ENCODE measurements at places on chromosomes 6 and 20.

GRCh38 chr6:44480097-44480541 lies 92.6 kb downstream of the CDC5L start:
- DNase-seq = no peak

- DNase-seq = no peak
These were observed 246.2 kb downstream of the HACE1 start for GRCh38 chr6:104613416-104614001.

DNA sequence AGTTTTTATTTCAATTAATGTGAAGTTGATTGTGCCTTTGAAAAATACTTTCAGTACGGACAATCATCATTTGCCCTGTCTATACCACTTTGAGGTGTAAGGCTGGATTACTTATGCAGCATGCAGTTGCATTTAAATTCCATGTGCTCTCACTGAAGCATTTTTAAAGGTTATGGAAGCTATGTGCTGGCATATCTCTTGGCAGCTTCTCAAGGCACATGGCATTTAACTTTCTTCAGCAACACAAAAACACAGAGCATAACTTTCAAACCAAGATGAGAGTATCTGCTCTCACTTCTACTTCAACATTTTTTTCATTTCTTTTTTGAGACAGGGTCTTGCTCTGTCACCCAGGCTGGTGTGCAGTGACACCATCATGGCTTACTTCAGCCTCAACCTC lies 360.6 kb upstream of the RUNX2 start:
- no peak for DNase-seq

- no peak for DNase-seq
These were observed 84.5 kb upstream of the MCHR2 start for GRCh38 chr6:100078509-100078908.

DNA sequence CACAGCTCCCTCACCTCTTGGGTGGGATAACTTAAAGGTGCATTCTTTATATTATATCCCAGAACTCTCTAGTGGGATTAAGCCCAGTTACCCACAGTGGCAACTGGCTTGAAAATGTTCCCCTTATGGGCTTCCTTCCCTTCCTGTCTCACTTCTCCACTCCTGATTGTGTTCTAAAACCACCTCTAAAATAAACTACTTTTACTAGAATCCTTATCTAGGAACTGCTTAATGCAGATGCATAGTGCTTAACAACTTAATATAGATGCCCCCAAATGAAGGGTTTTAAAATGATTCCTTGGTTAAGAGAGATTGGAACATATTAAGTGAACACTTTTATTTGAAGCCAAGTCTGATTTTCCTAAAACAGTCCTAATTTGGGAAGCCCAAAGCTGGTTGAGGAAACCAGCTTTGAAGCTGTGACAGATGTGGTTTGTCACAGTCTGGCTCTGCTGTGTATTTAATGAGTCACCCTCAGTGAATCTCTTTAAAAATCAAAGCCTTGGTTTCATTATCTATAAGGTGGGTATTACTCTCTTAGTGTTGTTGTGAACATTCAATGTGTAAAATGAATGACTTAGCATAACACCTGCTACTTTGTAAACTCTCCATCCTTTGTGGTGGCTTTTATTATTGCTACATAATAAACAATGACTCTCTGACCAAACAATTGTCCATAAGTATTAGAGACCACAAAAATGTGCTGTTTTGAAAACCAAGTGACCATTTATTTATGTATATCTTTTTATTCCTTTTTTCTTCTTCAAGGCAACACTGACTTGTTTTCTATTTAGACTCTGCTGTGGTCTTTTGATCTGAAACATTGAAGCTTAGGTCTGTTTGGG lies 24.4 kb downstream of the PLCB1 start:
- peak; percentile 53 for DNase-seq

DNA sequence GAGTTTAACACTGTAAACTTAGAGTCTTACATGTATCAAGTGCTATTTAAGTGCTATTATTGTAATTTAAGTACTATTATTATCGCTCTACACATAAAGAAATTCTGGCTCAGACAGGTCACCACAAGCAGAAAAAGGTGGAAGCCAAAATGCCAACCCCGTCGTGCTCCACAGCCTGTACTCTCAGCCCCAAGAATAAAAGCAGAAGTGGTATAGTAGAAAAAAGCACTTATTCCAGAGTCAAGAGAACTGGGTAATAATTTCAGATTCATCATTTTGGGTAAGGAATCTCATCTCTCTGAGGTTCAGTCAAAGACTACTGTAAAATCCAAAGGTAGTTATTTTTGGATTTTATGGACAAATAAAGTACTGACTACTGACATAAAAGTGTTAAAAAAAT lies 943 bp downstream of the ZUP1 start:
- no peak for DNase-seq

DNA sequence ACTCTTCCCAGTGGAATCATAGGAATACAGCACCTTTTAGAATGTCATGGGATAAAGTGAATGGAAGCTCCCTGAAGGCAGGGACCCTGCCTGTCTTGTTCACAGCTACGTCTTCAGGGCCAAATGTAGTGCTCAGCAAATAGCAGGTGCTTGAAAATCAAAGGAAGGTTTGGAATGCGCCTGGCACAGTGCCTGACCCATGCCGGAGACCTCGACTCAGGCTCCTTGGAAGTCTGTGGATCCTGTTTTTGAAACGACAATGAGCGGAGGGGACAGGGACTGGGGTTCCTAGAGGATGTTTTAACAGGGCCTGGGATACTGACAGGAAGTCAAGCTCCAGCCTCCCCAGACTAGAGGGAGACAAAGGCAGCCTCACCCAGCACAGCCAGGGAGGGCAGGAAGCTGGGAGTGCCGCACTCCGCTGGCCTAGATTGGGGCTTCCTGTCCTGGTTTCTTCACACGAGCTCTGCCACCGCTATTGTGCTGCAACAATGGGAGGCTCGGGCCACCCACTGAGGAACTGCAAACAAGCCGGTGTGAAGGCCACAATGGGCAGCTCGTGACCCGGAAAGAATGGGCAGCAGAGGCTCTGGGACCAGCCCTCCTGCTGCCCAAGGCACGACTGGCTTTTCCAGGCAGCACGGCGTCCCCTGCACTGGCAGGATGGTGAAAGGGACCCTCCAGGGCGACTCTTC lies 76.7 kb downstream of the PREX1 start:
- DNase-seq = peak; percentile 48

- no peak for DNase-seq
These were observed 27.1 kb downstream of the BANF2 start for GRCh38 chr20:17726902-17727301.

DNA sequence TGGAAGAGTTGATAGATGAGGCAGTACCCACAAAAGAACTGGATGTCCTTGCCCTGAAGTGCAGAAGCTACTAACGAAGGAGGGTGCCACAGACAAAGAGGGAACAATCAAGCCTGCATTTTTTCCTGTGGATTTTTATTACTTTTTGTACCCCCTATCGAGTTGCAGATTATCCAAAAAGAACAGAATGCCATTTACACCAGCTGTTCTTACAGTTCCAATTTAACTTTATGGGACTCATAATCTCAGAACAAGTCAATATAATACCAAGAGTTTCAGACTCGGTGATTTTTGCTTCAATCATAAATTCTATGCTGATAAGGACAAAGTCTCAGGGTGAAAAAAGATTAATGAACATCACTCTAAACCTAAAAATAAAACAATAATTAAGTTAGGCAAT lies 4.0 kb upstream of the CNKSR3 start:
- DNase-seq = no peak

DNA sequence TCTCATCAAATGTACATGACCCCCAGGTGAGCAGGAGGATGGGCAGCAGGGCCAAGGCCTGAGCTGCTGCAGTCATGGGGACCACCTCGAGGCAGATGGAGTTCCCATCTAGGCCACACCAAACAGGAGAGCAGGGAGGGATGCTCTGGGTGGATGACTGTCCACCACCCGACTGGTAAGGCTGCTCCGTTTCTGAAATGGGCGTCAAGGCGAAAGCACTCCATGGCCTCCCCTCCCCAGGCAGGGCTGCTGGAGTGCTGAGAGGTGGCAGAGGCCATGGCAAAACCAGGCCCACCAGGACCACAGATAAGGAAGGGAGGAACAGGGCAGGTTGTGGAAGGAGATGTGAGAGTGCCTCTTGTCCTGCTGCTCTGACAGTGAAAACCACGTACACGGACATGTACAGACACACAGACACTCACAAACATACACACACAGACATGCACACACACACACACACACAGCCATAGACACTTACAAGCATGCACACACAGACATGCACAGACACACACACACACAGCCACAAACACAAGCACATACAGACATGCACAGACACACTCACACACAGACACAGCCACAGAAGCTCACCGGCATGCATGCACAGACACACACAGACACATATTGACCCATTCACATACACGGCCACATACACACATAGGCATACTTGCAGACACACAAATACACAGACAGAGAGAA lies 93.2 kb downstream of the PSMG4 start:
- DNase-seq = no peak

DNA sequence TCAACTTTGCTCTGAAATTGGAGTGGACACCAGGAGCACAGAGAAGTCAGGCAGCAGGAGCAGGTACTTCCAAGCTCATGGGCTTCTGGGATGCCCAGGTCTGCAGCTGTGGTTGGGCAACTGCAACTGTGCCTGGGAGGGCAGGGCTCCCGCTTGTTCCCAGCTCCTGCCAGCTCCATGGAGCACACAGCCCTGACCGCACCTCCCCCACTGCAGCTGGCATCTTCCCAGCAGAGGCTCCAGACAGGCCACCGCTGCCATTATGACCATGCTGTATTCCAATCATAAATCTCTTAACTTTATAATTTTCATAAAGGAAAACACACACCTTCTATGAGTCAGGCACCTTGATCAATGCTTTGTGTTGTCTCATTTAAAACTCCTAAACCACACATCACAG lies 36.9 kb downstream of the STK38 start:
- DNase-seq = no peak

- DNase-seq = no peak
These were observed 15.7 kb downstream of the MTG2 start for GRCh38 chr20:62198496-62198895.

- DNase-seq = no peak
These were observed 71.3 kb downstream of the ARHGAP18 start for GRCh38 chr6:129638686-129639085.

DNA sequence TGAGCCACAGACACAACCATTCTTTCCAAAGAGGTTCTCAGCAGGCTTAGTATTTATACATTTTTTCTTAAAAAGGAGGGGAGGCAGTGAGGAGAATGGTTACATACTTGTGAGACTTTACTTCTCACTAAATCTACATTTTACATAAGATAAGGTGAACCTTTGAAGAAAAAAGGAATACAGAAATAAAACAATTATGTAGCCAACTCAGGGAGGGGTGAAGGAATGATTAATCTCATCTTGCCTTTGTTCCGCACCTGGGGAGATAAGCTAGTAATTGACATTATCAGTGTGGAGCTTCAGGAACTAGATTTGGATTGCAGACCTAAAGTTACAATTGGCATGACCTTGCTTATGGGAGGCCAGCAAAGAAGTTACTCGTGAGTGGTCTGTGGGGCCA lies 221.8 kb upstream of the GGTLC1 start:
- no peak for DNase-seq

DNA sequence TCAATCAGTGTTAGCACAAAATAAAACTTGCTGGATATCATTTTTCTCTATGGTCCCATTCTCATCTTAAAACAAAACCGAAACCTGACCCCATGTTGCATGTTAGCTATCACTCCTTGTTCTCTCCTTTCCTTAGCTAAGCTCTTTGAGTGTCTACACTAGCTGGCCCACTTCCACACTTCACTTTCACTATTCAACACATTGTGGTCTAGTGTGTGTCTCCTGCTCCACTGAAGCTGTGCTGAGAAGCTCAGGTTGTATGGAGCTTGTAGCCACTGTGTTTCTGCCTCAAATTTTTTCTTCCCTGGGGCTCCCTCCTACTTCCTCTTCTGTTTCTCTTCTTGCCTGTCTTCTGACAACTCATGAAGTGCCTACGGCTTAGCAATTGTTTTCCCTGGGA lies 223.0 kb downstream of the NKAIN2 start:
- DNase-seq = no peak

DNA sequence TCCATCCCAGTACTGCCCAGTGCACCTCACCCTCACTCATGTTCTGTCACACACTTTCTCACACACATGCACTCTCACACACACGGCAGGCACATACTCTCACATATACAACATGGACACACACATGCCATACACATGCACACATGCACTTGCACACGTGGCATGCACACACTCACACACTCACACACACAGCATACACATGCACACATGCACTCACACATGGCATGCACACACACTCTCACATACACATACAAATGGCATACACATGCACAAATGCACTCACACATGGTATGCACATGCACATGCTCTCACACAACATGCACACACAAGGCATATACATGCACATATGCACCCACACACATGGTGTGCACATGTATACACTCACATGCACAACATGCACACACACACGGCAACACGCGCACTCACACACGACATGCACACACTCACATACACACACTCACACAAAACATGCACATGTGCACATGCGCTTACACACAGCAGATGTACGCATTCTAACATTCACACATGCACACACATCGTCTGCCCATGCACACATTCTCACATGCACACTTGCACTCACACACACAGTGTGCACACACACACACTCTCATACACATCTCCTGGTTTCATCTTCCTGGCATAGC lies 131.7 kb upstream of the THBS2 start:
- DNase-seq = no peak

GRCh38 chr6:115712291-115712961 lies 348.3 kb downstream of the FRK start:
- no peak for DNase-seq

DNA sequence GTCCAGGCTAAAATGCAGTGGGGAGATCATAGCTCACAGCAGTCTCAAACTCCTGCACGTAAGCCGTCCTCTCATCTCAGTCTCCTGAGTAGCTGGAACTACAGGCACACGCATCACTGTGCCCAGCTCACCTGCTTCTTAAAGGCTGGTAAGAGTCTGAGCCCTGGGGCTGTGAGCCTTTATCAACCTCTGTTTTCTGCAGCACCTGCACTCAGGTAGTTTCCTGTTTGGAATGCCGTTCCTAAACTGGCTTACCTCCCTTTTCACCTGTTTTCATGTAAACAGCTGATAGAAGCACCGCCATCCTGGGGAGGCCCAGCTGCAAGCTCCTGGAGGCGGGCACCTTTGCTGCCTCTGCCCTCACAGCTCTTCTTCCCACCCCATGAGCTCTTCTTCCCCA lies 45.4 kb downstream of the SLC24A3 start:
- DNase-seq = no peak

GRCh38 chr6:66103354-66103753 lies 396.3 kb upstream of the EYS start:
- no peak for DNase-seq

DNA sequence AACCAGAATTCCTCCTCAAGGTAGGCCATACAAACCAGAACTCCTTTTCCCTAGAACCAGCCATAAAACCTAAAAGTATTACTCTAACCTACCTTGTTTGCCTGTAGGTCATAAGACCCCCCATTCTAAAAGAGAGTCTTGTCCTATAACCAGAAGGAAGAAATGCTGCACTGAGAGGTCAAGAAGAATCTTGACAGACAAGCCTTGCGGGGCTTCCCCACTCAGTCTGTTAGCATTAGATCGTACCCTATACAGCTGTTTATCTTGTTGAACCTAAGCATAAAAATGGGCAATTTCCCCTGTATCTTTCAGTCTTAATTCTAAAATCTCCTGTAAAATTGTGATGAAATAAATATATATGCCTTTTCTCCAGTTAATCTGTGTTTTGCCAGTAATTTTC lies 52.3 kb upstream of the HFE start:
- DNase-seq = no peak

- no peak for DNase-seq
These were observed 314.1 kb downstream of the PTPRT start for GRCh38 chr20:42875581-42875980.

Measured in CD8-positive, alpha-beta memory T cell (primary cell).